ENCODE measurements at places on chromosomes 2 and 18. TPM values are rescaled to one million over a fixed set of nuclear protein-coding genes. Genes with fewer than 3 reads are reported as not detected.

DNA sequence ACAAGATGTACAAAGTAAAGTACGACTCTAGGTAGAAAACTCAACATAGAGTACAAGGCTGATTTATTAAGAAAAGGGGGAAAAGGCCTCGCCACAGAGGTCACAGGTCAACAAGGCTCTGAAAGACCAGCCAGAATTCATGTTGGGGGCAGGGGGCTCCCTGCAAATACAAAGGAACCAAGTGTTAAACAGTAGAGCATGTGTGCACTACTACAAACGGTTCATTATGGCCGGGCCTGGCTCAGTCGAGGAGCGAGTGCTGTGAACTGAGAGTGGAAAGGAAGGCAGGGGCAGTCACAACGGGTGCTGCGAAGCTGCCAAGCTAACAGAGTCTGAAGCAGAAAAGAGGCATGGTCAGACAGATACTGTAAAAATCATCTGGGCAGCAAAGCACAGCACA lies 77.1 kb downstream of the MBOAT2 start:
- no peak for DNase-seq

GRCh38 chr2:107627164-107627563 lies 199.5 kb upstream of the RGPD4 start:
- no peak for DNase-seq

DNA sequence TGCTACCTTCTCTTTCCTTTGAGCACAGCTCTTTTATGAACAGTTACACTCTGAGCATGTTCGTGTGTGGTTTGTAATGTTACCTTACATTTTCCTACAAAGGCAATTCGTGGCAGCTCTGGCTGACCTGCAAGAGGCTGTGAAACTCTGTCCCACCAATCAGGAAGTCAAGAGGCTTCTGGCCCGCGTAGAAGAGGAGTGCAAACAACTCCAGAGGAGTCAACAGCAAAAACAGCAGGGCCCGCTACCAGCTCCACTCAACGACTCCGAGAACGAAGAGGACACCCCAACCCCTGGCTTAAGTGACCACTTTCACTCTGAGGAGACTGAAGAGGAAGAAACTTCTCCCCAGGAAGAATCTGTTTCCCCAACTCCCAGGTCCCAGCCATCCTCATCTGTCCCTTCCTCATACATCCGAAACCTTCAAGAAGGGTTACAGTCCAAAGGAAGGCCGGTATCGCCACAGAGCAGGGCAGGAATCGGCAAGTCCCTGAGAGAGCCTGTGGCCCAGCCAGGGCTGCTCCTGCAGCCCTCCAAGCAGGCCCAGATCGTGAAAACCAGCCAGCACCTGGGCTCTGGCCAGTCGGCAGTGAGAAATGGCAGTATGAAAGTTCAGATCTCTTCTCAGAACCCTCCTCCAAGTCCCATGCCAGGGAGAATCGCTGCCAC lies 56.9 kb downstream of the WDSUB1 start:
- no peak for DNase-seq

- peak; percentile 62 for DNase-seq
Observed at GRCh38 chr2:235640926-235641723, 147.3 kb downstream of the AGAP1 start.

DNA sequence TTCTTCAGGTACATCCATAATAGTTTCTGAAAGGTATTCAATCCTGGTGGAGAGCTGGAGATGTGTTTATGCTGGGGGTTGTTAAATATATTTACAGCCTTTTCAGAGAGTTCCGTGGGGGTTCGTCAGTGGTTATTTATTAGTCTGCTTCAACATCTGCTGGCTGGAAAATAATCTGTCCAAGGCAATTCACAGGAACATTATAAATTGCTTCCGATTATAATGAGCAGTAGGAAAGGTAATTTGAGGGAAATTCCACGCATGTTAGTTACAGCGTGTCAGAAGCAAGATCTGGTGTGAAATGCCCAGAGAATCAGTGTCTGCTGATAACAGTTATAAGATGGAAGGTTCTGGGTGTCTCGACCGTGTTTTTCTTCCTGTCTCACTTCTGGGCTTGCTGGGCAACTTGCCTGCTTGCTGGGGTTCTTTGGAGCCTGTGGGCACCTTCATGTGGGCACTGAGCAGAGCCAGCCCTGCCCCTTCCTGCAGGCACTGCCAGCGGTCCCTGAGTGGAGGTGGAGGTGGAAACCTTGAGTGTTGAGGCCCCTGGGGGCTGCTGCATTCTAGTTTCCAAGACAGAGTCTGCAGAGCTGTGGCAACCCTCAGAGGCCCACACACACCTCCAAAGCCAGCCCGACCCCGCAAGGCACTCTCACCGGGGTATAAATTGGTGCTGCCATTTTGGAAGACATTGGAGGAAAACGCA lies 185.7 kb downstream of the FAM210A start:
- DNase-seq = no peak

GRCh38 chr2:101893681-101894381 lies 97.9 kb upstream of the IL1R2 start:
- DNase-seq = no peak

DNA sequence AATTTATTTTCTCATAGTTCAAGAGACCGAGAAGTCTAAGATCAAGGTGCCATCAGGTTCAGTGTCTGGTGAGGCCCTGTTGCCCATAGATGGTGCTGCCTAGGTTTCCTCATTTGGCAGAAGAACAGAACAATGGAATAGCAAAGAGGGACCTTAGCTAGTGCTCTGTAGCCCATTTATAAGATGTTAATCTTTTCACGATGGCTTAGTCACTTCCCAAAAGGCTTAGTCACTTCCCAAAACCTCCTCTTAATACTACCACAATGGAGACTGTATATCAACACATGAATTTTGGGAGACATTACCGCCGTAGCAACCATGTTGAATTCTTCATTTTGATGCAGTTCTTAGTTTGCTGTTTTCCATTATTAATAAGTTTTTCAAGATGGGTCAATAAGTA lies 246.3 kb upstream of the NRP2 start:
- no peak for DNase-seq

- DNase-seq = no peak
Observed at GRCh38 chr18:59393381-59393780, 34.3 kb upstream of the LMAN1 start.

- DNase-seq = peak; percentile 95
Observed at GRCh38 chr2:111897924-111898702, at the start of gene MERTK. TSS of gene MERTK (plus strand) at chr2:111898607. CDS start at chr2:111898736, 129 bp downstream.

CYP27A1 gene
- polyA plus RNA-seq = 19.3 TPM

MC4R gene
- not detected for polyA plus RNA-seq

All from aorta (tissue), 5 donors.